T-helper 1 cell (primary cell): ENCODE measurements at places on chromosomes 12 and 14.

- no peak for DNase-seq
These were observed 628 bp downstream of the VRTN start for GRCh38 chr14:74348735-74349463.

- DNase-seq: no peak
These were observed 78.3 kb downstream of the NTN4 start for GRCh38 chr12:95712269-95712668.

DNA sequence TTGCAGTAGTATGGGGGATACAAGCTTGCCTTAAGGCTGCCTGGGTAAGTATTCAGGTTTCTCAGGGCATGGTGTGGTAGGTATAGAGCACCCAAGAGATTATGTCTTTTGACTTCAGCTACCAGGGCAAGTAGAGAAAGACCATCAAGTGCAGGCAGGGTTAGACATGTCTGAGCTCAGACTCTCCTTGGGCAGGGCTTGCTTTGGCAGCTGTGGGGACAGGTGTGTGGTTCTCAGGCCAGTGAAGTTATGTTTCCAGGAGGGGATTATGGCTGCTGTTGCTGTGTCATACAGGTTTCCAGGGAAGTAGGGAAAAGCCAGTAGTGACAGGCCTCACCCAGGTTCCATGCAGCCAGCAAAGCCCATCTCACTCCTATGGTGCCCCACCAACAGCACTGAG, 1040.4 kb downstream of the FLRT2 start:
- no peak for DNase-seq

GRCh38 chr12:92158796-92159439, 13.3 kb upstream of the BTG1 start:
- no peak for DNase-seq

- no peak for DNase-seq
These were observed 151.5 kb downstream of the LRFN5 start for GRCh38 chr14:41758011-41758665.
